ENCODE measurements at places on chromosomes 5 and 9.

DNA sequence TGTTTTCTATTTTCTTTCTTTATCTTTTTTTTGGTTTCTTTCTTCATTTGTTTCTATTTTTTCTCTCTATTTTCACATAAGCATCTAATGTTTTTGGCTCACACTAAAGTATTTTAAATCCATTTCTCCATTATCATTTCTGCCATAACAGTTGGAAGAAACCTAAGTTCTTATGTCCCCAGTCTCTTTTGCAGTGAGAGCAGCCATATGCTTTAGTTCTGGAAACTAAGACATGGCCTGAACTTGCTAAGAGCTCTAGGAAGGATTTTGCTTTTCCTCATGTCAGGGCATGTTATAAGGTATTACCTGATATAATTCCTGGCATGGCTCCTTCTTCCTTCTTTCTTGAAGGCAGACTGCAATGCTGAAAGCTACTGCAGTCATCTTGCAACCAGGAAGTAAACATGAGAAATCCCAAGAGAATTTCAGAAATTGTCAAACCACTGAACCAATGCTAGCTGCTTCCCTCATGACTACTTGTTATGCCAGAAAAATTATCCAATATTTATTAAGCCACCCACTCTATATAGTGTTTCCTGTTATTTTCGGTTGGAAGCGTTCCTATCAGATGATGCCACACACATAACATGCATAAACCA is 171.1 kb downstream of the TAF11L14 start:
- no peak for DNase-seq

DNA sequence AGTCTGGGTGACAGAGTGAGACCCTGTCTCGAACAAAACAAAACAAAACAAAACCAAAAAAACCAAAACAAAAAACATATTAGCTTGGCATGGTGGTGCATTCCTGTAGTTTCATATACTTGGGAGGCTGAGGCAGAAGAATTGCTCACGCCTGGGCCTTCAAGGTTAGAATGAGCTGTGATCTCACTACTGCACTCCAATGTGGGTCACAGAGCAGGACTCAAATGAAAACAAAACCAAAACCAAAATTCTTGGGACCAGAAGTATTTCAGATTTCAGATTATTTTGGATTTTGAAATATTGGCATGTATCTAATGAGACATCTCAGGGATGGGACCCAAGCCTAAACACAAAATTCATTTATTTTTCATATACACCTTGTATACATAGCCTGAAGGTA is 80.2 kb downstream of the TMC1 start:
- DNase-seq, result no peak

DNA sequence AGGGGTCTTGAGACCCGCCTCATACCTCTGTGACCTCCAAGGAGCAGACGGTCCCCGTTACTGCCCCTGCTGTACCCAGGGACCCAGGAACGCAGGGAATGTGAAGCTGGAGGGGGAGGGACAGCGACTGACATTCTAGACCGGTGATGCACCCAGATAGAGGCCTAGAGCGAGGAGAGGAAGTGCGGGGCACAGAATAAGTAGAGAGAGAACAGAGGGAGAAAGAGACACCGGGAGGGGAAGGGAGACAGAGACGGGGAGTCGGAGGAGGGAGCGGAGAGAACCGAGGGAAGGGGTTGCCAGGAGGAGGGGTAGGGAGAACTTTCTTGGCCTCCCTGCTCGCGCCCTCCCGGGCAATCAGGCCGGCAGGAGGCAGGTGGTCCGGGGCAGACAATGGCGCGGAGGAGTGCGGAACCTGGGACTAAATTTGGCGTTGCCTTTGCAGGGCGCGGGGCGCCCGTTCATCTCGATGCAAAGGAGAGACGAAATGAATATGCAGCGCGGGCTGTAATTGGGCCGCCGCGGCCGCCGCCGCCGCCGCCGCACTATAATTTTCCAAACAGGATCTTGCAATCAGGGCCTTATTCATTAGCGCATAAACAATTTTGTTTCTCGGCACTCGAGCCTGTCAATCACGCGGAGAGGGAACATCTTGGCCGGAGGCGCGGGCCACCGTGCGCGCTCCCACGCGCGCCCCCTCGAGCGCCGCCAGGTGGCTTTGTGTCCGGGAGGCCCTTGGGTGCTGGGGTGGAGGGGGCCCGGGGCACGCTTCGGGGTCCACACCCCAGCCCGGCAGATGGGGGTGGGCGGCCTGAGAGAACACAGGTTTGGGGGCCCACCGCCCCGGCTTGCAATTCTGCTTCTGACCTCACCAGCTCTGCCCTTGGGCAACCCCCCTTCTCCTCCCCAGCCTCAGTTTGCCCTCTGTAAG is 33.0 kb downstream of the NDUFA8 start:
- DNase-seq, result no peak

GRCh38 chr9:130660683-130661450 is 3.5 kb upstream of the PRDM12 start:
- DNase-seq, result peak; percentile 57

GRCh38 chr5:17852740-17853139 is 218.5 kb downstream of the TAF11L14 start:
- DNase-seq, result no peak

GRCh38 chr9:33620738-33621439 is 96.8 kb downstream of the ANKRD18B start:
- DNase-seq, result no peak

DNA sequence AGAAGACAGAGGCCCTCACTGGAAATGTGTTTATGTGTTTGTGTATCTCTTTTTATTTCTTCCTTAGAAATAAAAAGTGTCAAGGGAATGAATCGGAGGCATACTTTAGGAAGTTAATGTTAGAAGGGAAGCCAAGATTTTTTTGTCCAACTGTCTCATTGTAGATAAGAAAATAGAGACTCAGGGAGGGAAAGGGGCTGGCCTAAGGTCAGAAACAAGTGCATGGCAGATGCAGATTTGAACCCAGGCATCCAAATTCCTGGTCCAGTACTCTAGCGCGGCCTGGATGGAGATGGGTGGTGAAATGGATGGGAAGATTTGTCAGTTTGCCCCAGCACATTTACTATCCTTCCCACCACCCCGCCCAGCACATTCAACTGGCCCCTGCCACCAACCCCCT is 19.8 kb upstream of the TNIP1 start:
- DNase-seq, result no peak

- DNase-seq, result no peak
These were observed 121.4 kb upstream of the MVB12B start for GRCh38 chr9:126205265-126205664.

- DNase-seq, result no peak
These were observed 48.2 kb downstream of the CXXC5 start for GRCh38 chr5:139696167-139696893.

GRCh38 chr5:86011937-86012336 is 605.8 kb upstream of the COX7C start:
- no peak for DNase-seq

DNA sequence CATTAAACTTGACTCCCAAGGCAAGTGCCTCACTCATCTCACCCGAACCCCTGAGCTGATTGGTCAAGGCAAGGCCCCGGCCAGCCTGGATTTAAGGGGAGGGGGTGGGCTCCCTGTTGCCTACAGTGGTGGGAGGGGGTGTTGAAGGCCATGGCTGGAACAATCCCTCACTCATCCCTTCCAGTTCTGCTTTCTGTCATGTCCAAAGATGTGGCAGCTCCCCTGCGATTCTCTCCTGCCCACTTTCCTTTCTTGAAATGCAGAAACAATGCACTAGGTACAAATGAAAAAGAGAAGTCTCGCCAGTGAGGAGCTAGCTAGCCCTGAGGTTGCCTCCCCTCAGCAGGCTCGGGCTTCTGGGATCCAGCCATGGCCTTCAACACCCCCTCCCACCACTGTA is 240.9 kb downstream of the SYK start:
- no peak for DNase-seq

DNA sequence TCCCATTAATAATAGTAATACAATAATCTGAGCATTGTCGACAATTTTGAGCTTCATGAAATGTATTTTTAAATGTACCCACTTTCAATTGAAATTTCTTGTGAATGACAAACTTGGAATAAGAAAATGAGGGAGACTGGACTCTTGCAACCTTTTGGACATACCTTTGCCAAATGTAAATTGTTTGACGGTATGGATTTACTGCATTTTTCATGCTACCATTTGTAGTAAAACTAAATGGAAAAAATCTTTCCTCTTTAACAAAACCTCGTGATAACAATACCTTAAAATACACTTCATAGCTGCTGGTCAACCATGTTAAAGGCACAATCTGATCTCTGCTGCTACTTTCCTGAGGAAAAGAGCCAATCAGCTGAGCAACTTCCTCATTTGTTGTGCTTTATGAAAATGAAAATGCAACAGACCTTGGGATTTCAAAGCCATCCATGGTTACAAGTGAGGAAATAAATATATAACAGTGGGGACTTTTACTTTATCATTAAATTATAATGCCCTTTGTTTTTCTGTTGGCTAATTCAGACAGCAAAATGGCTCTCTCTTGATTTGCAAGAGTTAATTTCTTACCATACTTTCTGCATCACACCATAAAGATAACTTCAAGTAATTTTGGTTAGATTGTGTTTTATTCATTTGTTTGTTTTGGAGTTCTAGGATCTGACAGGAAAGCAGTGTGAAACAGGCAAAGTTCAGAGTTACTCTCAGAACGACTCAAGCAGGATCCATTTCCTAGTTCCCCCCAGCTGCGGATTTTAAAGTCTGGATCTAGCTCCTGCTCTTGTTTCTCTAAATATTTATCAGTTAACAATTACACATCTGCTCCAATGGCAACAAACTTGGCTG is 1.1 kb downstream of the ALDH1A1 start:
- no peak for DNase-seq
